ENCODE measurements at places on chromosomes 16 and 17.

GRCh38 chr17:588519-588918, 126.1 kb downstream of the VPS53 start:
- no peak for DNase-seq
- H3K4me1 ChIP-seq, result no peaks in the 10 kb centered on the region
- H3K27ac ChIP-seq, result no peak overlapping the region
- no peak overlapping the region for H3K4me3 ChIP-seq
- no peaks in the 10 kb centered on the region for H3K27me3 ChIP-seq

DNA sequence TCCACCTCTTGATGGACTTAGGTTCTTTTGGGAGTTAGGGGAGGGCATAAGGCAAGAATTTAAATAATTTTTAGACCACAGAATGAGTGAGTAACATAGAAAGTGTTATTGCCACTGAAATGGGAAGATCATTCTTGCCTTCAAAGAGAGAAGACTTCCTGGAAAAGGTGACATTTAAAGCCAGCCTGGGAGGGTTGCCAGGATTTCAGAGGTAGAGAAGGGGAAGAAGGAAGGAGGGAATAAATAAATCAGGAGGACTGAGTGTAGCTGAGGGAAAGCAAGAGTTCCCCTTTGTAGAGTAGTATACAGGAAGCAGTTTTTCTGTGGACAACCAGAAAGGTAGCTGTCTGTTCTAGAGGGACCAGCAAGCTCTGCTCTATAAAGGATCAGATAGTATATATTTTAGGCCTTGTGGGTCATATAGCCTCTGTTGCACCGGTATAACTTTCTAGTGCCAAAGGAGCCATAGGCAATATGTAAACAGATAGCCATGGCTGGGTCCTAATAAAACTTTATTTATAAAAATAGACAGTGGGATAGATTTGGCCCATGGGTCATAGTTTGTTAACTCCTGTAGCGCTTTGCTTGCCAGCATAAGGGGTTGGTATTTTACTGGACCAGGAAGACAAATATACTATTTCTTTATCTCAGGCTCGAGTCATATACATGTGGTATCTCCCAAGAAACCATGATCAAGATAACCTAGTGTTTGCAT, 147.2 kb upstream of the CACNG5 start:
- H3K4me3 ChIP-seq, result no peak overlapping the region
- no peak overlapping the region for H3K27ac ChIP-seq
- H3K4me1 ChIP-seq, result peaks cover 8% of the 10 kb centered on the region
- H3K36me3 ChIP-seq, result peaks cover 30% of the 10 kb centered on the region

GRCh38 chr17:19753051-19753509, 5.0 kb upstream of the ALDH3A1 start:
- no peaks in the 10 kb centered on the region for H3K36me3 ChIP-seq
- H3K4me3 ChIP-seq, result no peak overlapping the region
- H3K4me1 ChIP-seq, result peaks cover 26% of the 10 kb centered on the region
- no peaks in the 10 kb centered on the region for H3K27me3 ChIP-seq
- peak; percentile 98 for DNase-seq

GRCh38 chr17:57465610-57466009, 209.3 kb downstream of the MSI2 start:
- peaks cover 18% of the 10 kb centered on the region for H3K4me1 ChIP-seq
- no peak overlapping the region for H3K4me3 ChIP-seq
- H3K36me3 ChIP-seq, result no peaks in the 10 kb centered on the region
- no peak overlapping the region for H3K27ac ChIP-seq

GRCh38 chr16:1926271-1926670, 8.1 kb upstream of the HS3ST6 start:
- no peak for DNase-seq
- H3K27ac ChIP-seq, result no peak overlapping the region
- no peak overlapping the region for H3K4me3 ChIP-seq
- H3K27me3 ChIP-seq, result peaks cover 25% of the 10 kb centered on the region
- no peaks in the 10 kb centered on the region for H3K4me1 ChIP-seq

GRCh38 chr17:74417178-74418045, 14.5 kb upstream of the GPRC5C start:
- H3K4me1 ChIP-seq, result peaks cover 4% of the 10 kb centered on the region
- peak; percentile 88 for DNase-seq
- no peak overlapping the region for H3K27ac ChIP-seq
- H3K36me3 ChIP-seq, result no peaks in the 10 kb centered on the region
- no peak overlapping the region for H3K4me3 ChIP-seq

- H3K4me1 ChIP-seq, result no peaks in the 10 kb centered on the region
- no peak overlapping the region for H3K4me3 ChIP-seq
- no peaks in the 10 kb centered on the region for H3K27me3 ChIP-seq
- H3K27ac ChIP-seq, result no peak overlapping the region
These were observed 10.8 kb upstream of the WSCD1 start for GRCh38 chr17:6059406-6059805.

- no peak overlapping the region for H3K27ac ChIP-seq
- no peak overlapping the region for H3K4me3 ChIP-seq
- no peaks in the 10 kb centered on the region for H3K27me3 ChIP-seq
- H3K36me3 ChIP-seq, result no peaks in the 10 kb centered on the region
- peak; percentile 17 for DNase-seq
These were observed 578.4 kb downstream of the CDH11 start for GRCh38 chr16:64543441-64543840.

DNA sequence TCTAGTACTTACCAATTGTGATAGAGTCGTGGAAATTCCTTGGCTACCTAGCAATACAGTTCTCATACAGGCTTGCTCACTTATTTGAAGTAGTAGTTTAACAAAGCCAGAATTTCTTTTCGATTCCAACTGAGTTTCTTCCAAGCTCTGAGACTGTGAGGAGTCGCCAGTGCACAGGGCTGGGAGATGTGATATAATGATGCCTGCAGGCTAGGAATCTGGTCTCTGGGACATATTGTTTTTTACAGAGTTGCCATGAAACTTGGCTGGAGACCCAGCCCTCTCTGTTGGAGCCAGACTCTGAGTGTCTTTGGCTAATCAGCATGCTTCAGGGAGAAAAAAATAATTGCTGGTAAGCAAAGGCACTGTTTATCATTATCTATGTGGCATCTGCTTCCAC, 698.8 kb upstream of the GOT2 start:
- H3K36me3 ChIP-seq, result no peaks in the 10 kb centered on the region
- H3K4me1 ChIP-seq, result no peaks in the 10 kb centered on the region
- no peak overlapping the region for H3K27ac ChIP-seq
- no peak overlapping the region for H3K4me3 ChIP-seq
- no peak for DNase-seq
- no peaks in the 10 kb centered on the region for H3K27me3 ChIP-seq

DNA sequence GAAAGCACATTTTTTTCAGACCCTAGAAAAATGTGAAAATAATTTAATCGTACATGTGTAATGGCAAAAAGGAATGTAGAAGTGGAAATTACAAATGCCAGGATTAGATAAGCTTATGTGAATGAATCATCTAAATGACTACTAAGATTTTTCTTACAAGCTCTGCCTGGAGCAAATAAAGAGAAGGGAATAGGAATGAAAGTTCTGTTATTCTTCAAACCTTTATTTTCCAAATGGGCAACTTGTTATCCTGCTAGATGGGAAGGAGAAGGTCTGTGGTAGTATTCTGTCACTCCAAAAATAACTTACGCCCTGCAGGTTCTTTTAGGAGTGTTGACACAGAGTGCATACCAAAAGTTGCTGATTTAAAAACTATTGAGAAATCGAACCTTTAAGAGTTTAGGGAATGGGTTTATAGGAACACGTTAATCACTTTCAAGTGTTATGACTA, 9.7 kb downstream of the CTCF start:
- peak; percentile 82 for DNase-seq
- H3K4me3 ChIP-seq, result peak overlapping the region; percentile 50
- no peaks in the 10 kb centered on the region for H3K27me3 ChIP-seq
- H3K36me3 ChIP-seq, result 0 out of 2 replicates have a peak, but pooled peaks cover 2% of the 10 kb centered on the region
- H3K4me1 ChIP-seq, result peaks cover 21% of the 10 kb centered on the region

GRCh38 chr16:84777435-84777834, 42.4 kb upstream of the CRISPLD2 start:
- H3K36me3 ChIP-seq, result peaks cover 45% of the 10 kb centered on the region
- no peak for DNase-seq
- H3K4me3 ChIP-seq, result no peak overlapping the region
- no peaks in the 10 kb centered on the region for H3K27me3 ChIP-seq
- H3K4me1 ChIP-seq, result peaks cover 7% of the 10 kb centered on the region

GRCh38 chr16:48860341-48860740, 250.4 kb upstream of the N4BP1 start:
- H3K27me3 ChIP-seq, result no peaks in the 10 kb centered on the region
- H3K36me3 ChIP-seq, result no peaks in the 10 kb centered on the region
- no peaks in the 10 kb centered on the region for H3K4me1 ChIP-seq
- DNase-seq, result no peak

DNA sequence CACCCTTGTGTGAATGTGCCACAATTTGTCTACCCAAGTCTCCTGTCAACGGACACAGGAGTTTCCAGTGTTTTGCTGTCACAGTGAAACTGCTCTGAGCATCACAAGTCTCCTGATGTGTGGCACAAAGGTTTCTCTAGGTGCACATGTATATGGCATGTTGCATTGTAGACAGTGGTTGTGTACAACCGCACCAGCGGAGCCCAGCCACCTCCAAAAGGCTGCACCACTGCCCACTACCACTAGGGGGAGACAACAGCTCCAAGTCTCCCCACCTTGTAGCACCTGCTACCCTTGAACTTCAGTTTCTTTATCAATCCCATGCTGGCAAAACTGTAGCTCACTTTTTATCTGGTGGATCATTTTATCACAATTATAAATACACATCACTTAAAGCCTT, 95.5 kb upstream of the ZNF469 start:
- H3K4me1 ChIP-seq, result peaks cover 16% of the 10 kb centered on the region
- no peaks in the 10 kb centered on the region for H3K27me3 ChIP-seq
- H3K4me3 ChIP-seq, result no peak overlapping the region

GRCh38 chr16:11550791-11551498, 35.8 kb downstream of the LITAF start:
- no peak for DNase-seq
- no peaks in the 10 kb centered on the region for H3K4me1 ChIP-seq
- H3K27ac ChIP-seq, result no peak overlapping the region
- peaks cover 84% of the 10 kb centered on the region for H3K36me3 ChIP-seq
- H3K4me3 ChIP-seq, result no peak overlapping the region
- no peaks in the 10 kb centered on the region for H3K27me3 ChIP-seq

DNA sequence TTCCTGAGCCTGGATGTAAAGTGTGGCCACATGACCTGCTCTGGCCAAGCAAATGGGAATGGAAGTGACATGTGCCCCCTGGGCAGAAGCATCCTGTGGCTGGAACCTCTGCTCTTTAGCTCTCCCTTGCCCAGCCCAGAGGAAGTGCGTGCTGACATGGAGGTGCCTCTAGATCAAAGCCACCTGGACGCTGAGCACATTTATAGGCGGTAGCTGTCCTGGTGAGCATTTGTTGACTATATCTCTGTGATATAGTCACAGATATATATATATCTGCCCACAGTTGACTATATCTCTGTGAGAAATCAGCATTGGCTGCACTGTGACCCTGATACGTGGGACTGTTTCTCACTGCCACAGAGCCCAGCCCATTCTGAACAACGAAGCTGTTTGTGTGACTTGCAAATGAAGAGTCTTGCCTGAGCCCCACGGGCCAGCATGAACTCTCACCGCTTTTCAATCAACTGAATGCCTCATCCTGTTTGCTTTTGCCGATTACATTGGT, 118.8 kb downstream of the C16orf95 start:
- no peak overlapping the region for H3K4me3 ChIP-seq
- H3K27me3 ChIP-seq, result no peaks in the 10 kb centered on the region
- DNase-seq, result peak; percentile 20
- H3K27ac ChIP-seq, result no peak overlapping the region
- peaks cover 27% of the 10 kb centered on the region for H3K4me1 ChIP-seq

DNA sequence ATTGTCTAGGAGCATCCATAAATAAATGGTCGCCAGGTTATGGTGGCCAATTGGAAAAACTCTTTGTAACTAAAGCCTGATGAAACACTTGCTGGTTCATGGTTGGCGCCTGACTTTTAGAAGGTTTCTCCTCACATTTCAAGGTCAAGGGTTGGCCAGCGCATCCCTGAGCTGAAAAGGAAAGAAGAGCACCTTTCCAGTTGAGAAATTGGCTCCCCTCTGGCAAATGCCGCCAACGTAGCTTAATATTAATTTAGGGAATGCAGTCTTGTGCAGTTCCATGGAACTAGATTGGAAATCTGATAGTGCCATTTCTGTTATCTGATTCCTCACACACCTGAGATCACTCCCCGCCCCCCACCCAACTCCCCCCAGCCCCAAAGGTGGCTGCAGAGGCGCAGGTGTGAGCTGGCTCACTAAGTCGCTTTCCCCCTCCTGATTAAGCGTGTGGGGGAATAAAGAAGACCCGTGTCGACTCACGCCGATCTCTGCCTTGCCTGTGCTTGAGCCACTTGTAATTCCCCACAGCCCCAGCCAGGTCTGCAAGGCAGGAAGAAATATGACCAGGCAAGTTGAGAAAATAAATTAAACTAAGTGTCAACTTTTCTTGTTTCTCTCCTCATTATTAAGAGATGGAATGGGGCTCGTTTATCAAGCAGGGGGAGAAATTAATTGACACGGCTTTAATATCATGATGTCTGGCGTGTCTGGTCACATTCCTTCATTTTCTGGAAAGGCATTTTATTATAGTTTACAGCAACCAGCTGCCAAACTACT, 157.7 kb downstream of the CCDC182 start:
- H3K4me1 ChIP-seq, result no peaks in the 10 kb centered on the region
- no peak overlapping the region for H3K27ac ChIP-seq
- H3K36me3 ChIP-seq, result no peaks in the 10 kb centered on the region
- no peak for DNase-seq
- no peak overlapping the region for H3K4me3 ChIP-seq

DNA sequence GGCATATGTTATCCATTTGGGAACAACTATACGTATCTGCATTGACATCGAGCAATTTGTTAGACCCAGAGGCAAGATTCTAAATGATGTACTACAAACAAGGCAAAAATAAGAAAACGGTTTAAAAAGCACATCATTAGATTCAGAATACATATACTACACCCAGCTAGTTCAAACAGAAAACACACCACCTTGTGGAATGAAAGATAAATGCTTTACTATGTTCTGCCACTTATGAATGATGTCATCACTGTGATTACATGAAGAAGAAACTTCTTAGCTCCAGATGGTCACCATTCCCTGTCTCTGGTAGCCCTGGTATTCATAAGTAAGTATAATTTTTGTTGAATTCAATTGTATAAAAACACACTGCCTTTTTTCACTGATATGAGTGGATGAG, 7.8 kb downstream of the NACA2 start:
- no peak overlapping the region for H3K27ac ChIP-seq
- H3K4me3 ChIP-seq, result no peak overlapping the region
- DNase-seq, result peak; percentile 79
- no peaks in the 10 kb centered on the region for H3K4me1 ChIP-seq
- no peaks in the 10 kb centered on the region for H3K36me3 ChIP-seq

DNA sequence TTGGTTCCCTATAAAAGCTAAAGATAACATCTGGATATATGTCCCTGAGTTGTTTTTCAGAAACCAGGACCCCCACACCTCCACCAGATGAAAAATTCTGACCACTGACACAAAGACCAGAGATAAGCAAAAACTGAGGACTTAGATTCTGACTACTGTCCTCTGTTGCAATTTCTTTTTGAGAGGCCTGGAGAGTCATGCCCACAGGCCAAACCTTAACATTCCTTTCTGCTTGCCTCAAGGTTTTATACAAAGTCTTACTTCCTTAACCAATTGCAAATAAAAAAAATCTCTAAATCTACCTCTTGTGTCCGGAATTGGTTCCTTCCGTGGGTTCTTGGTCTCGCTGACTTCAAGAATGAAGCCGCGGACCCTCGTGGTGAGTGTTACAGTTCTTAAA, 228.5 kb downstream of the ABCC12 start:
- H3K27me3 ChIP-seq, result no peaks in the 10 kb centered on the region
- H3K4me3 ChIP-seq, result no peak overlapping the region
- H3K27ac ChIP-seq, result no peak overlapping the region
- H3K4me1 ChIP-seq, result no peaks in the 10 kb centered on the region

- no peaks in the 10 kb centered on the region for H3K36me3 ChIP-seq
- H3K27me3 ChIP-seq, result no peaks in the 10 kb centered on the region
- H3K4me1 ChIP-seq, result no peaks in the 10 kb centered on the region
These were observed 318.4 kb upstream of the EEF2KMT start for GRCh38 chr16:5416013-5416412.

Measured in GM23248 (cell line).